ENCODE measurements at places on chromosomes 1 and 21.
A peak's percentile ranks its signal among the peaks of the same experiment; 100 is the strongest.

GRCh38 chr1:40861224-40862003 is 749 bp downstream of the CITED4 start:
- no peak for DNase-seq

DNA sequence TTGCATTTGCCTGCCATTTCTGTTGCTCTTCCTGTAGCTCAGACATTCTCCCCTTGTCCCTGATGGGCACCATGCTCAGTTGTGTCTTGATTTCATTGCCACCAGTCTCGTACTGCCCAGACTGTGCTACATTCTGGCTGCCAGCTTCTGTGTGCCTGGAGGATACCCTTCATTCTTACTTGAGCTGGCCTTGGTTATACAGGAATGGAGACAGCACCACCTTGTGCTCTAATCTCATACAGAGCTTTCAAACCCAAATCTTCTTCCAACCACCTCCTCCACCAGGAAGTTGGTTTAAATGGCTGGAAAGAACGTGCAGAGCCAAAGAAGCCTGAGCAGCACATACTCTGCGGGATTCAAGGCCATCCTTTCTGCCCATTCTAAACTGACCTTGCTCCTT is 165.3 kb downstream of the SLC35F3 start:
- DNase-seq = no peak

- no peak for DNase-seq
Observed at GRCh38 chr1:167463080-167463479, 55.2 kb downstream of the CD247 start.

- peak; percentile 0 for DNase-seq
Observed at GRCh38 chr1:50023292-50024159, at the start of gene AGBL4. Gene AGBL4 (minus strand): TSS chr1:50023954.

GRCh38 chr21:19392390-19392789 is 988.8 kb upstream of the TMPRSS15 start:
- DNase-seq = no peak

DNA sequence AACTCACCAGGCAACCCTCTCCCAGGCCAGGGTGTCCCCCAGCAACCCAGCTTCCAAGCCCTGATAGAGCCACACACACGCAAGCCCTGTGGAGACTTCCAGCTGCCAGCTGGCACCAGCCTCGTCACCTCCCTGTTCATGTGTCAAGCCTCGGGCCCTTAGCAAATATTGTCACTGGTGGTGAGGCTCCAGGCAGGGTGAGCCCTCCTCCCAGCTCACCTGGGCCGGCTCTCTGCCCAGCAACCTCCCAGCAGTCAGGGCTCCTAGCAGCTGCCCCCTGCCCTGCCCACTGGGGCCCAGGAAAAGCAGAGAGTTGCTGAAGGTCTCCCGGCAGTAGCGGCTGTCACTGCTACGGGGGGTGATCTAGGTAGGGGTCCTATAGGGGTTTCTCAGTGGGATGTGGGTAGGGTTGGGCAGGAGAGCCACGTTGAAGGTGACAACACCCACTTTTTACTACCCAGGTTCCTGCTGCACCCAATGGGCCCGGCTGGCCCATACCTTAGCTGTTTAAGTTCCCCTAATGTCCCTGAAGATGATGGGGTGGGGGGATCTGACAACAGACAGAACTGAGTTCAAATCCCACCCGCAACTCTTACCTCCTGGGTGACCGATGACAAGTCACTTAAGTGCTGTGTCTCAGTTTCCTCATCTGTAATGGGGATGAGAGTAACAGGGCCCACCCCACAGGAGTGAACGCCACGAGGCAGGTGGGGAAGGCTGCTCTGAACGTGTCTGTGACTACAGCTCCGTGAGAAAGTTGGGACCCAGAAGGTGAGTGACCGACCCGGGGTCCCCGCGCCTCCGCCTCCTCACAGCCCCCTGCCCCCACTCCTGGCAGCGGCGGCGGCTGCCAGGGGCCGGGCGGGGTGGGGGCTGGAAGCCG is 678 bp downstream of the TTC39A start:
- no peak for DNase-seq

- DNase-seq = peak; percentile 42
Observed at GRCh38 chr1:204493984-204494280, 673 bp downstream of the PIK3C2B start.

DNA sequence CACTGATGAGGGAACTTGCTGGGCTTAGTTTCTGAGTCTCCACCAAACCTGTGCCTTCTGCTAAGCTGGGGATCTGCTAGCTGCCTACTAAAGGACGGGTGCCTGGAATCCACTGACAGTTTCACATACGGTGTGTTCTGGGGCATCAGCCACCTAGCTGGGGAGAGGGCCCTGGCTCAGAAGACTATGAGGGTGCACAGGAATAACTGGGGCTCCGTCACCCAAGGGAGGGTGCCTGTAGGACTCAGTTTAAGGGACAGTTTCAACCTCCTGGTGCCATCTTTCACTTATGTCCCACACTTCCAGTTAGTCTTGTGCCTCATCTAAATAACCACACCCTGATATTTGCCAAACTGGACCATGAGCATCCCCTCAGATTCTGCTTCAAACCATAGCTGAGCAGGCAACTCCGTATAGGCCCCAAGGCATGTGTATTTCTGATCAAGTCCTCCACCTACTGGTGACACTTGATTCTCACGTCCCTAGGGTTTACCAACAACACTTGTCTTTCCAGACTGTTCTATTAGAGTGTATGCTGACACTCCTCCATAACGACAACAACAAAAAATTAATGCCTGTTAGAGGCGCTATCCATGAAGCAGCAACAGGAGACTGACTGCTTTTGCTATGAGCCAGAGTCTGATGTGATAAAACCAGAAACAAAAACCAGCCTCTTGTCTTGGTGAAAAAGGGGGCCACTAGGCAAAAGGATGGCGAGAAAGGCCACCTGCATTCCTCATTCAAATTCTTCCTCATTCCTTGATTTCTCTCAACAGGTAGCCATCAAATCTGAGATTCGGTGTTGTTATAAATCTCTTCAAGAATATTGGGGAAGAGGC is 55.0 kb upstream of the PAXBP1 start:
- peak; percentile 61 for DNase-seq

DNA sequence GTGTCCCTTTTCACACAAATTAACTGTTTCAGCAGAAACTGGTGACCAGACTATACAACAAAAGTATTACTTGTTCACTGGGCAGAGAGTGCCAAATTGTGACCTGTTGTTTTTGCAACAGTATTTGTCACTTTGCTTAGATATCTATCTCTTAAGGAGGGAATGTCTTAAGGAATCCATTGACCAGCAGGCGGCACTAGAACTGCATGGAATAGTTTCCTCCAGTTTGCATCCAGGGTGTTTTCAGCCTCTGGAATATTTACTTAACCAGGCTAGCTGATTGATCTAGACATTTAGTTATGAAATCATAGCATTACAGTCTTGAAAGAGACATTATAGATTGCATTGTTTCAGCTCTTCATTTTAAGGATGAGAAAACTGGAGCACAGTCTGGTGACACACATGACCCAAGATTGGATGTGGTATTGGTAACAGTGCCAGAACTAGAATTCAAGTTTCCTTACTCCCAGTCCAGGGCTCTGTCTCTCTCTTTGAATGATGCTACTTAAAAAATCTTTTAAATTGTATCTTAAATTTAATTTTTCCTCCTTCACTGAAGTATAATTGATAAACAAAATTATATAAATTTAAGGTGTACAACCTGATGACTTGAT is 16.9 kb downstream of the RPTN start:
- peak; percentile 69 for DNase-seq

DNA sequence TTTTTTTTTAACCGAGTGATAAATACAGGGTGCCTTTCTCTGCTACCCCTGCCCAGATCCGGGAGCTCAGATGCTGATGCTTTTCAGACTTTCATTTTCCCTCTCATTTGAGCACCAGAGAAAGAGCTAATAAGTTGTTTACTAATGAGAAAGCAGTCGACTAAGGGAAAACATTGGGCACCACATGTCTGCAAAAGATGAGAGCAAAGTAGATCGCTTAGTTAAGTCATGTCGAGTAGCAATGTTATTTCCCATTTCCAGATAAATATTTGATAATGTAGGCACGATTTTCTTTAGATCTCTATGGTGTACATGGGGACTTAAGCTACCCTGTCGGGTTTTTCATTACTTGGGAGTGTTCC is 1.2 kb downstream of the PKN2 start:
- DNase-seq = no peak

- no peak for DNase-seq
Observed at GRCh38 chr1:39538531-39539251, 37.9 kb downstream of the PABPC4 start.

Measured in kidney capillary endothelial cell (primary cell).